MCF 10A (cell line): ENCODE measurements at places on chromosomes 4 and X. TPM values are rescaled to one million over a fixed set of nuclear protein-coding genes. Genes with fewer than 3 reads are reported as not detected.
A peak's percentile ranks its signal among the peaks of the same experiment; 100 is the strongest.

C4orf54 gene
- total RNA-seq, result not detected in 2 replicates

RBM47 gene
- 1.8 and 2.0 TPM in 2 replicates for total RNA-seq

GNRHR gene
- not detected in 2 replicates for total RNA-seq

LDB2 gene
- not detected in 2 replicates for total RNA-seq

GAGE12F gene
- not detected in 2 replicates for total RNA-seq

DNA sequence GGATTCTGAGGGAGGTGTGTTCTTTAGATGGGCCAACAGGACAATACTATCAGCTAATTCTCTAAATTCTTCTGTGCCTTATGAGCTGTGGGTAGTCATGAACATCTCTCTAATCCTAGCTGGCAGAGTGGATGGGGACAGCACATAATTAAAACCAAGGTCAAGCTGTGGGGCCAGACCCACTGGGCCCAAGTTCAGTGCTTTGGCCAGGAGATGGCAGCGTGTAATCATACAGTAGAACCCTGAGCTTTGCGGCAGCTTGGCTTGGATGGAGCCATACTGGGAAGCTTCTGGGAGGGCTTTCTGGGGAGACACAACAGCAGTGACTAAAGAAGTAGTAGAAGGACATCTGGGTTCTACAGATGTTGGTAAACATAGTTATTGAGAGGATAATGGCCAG, 140.3 kb upstream of the CXCL13 start:
- H3K4me1 ChIP-seq, result no peaks in the 10 kb centered on the region
- DNase-seq, result peak; percentile 45
- H3K36me3 ChIP-seq, result no peaks in the 10 kb centered on the region
- no peaks in the 10 kb centered on the region for H3K27me3 ChIP-seq
- H3K4me3 ChIP-seq, result no peak overlapping the region

GRCh38 chr4:12221031-12221430, 792.3 kb upstream of the HS3ST1 start:
- DNase-seq, result no peak
- no peak overlapping the region for H3K27ac ChIP-seq
- no peaks in the 10 kb centered on the region for H3K4me1 ChIP-seq

DNA sequence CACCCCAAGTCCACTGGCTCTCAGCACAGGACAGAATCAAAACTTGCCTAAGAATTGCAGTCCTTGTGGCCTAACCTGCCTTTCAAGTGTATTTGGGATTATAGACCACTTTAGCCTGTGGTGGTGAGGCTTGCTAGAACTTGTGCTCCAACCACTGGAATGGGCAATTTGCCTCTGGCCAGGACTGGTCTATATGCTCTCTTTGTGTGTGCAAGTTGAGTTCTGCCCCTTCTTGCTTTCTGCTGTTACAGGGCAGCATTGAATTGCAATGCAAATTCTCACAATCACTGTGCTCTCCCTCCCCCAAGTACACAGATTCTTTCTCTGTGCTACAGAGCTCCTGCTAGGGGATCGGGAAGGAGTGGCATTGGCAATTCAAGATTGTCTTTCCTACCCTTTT, 233.6 kb upstream of the DIPK2B start:
- no peak overlapping the region for H3K4me3 ChIP-seq
- no peaks in the 10 kb centered on the region for H3K4me1 ChIP-seq
- peaks cover 56% of the 10 kb centered on the region for H3K27me3 ChIP-seq
- no peak overlapping the region for H3K27ac ChIP-seq
- no peak for DNase-seq

GRCh38 chr4:164381859-164382258, 372.1 kb upstream of the SMIM31 start:
- no peak overlapping the region for H3K27ac ChIP-seq
- no peaks in the 10 kb centered on the region for H3K36me3 ChIP-seq
- no peak overlapping the region for H3K4me3 ChIP-seq
- no peaks in the 10 kb centered on the region for H3K27me3 ChIP-seq
- no peaks in the 10 kb centered on the region for H3K4me1 ChIP-seq

DNA sequence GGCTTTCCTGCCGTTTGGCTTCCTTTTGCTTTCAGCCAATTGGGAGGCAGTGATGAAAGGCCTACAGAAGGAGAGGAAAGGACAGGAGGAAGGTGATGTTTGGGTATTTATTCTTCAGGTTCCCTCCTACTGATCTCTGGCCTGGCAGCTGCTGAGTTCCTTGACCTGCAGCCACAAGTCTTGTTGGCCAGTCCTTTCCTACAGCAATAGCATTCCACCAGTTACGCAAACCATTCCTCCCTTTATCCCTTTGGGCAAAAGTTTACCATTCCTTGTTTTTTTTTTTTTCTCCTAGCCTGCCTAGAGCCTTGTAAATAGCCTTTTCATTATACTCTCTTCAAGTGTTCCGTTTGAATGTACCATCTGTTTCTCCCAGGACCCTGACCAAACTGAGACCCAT, 198.1 kb upstream of the FTHL17 start:
- no peaks in the 10 kb centered on the region for H3K4me1 ChIP-seq
- peaks cover 32% of the 10 kb centered on the region for H3K27me3 ChIP-seq
- H3K27ac ChIP-seq, result no peak overlapping the region

GRCh38 chrX:130082244-130083106, 27.8 kb downstream of the ELF4 start:
- no peak for DNase-seq
- H3K27ac ChIP-seq, result no peak overlapping the region
- H3K36me3 ChIP-seq, result peaks cover 18% of the 10 kb centered on the region
- peaks cover 12% of the 10 kb centered on the region for H3K27me3 ChIP-seq
- H3K4me1 ChIP-seq, result no peaks in the 10 kb centered on the region

DNA sequence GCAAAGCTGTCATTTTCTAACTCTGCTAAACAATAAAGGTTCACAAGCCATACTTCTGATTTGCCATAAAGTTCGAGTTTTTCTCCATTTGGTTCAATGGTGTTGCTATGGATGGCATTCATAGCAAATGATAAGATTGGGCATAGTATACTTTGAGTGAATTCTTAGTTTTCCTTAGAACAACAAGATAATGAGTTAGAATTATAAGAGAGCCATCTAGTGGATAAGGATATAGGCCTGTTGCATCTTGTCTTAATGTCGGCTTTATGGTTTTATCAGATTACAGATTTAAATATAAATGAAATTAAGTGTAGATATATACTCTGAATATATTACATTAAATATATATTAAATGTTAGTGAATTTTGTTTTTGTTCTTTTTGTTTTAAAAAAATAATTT, 644.6 kb downstream of the IL1RAPL1 start:
- H3K27me3 ChIP-seq, result peaks cover 12% of the 10 kb centered on the region
- H3K36me3 ChIP-seq, result peaks cover 4% of the 10 kb centered on the region
- DNase-seq, result peak; percentile 4
- H3K4me3 ChIP-seq, result no peak overlapping the region

GRCh38 chr4:36757580-36758311, 476.3 kb downstream of the DTHD1 start:
- H3K27me3 ChIP-seq, result no peaks in the 10 kb centered on the region
- no peak for DNase-seq
